ENCODE measurements at places on chromosomes 2 and 18. TPM values are rescaled to one million over a fixed set of nuclear protein-coding genes. Genes with fewer than 3 reads are reported as not detected.

DNA sequence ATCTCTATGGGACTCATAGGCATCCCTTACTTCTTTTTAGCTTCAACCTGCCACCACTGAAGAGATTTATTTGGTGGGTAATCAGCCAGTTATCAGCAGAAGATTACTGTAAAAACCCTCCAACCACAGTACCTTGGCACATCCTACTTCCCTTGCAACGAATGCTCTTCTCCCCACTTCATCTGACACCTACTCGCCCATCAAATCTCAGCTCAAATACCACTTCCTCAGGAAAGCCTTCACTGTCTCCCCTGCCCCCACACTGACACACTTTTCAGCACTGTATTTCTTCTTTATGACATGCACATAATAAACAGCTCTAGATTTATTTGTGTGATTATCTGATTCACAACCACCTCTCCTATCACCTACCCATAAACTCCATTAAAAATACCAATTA is 3.1 kb downstream of the KDSR start:
- DNase-seq, result peak; percentile 2
- peak overlapping the region; percentile 8 for H3K4me3 ChIP-seq
- peaks cover 25% of the 10 kb centered on the region for H3K36me3 ChIP-seq
- H3K27me3 ChIP-seq, result no peaks in the 10 kb centered on the region
- peaks cover 37% of the 10 kb centered on the region for H3K4me1 ChIP-seq
- peak overlapping the region; percentile 55 for H3K27ac ChIP-seq

- no peak overlapping the region for H3K27ac ChIP-seq
- no peak overlapping the region for H3K4me3 ChIP-seq
- DNase-seq, result no peak
- H3K36me3 ChIP-seq, result no peaks in the 10 kb centered on the region
- H3K27me3 ChIP-seq, result no peaks in the 10 kb centered on the region
Measured at GRCh38 chr2:133712369-133712768, 144.1 kb upstream of the NCKAP5 start.

- peaks cover 4% of the 10 kb centered on the region for H3K27me3 ChIP-seq
- H3K4me1 ChIP-seq, result no peaks in the 10 kb centered on the region
- no peak for DNase-seq
- H3K4me3 ChIP-seq, result no peak overlapping the region
Measured at GRCh38 chr2:151931030-151931611, 102.9 kb upstream of the ARL5A start.

DNA sequence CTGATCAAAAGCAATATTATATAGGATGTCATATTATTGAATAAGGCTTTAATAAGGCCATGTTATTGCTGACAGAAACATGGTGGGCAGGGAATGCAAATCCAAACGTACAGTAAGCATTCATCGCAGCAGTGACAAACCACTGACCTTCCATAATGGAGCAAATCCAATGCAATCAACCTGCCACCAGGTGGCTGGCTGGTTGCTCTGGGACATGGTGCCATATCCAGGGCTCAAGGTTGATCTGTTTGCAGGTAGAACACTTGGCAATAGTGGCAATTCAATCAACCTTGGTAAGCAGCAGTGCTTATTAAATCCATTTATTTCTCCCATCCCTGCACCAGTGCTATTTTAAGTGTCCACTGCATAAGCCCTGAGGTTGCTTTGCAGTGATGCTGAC is 75.4 kb downstream of the CERKL start:
- H3K27ac ChIP-seq, result no peak overlapping the region
- H3K36me3 ChIP-seq, result no peaks in the 10 kb centered on the region
- no peaks in the 10 kb centered on the region for H3K4me1 ChIP-seq
- DNase-seq, result no peak
- H3K4me3 ChIP-seq, result no peak overlapping the region
- peaks cover 10% of the 10 kb centered on the region for H3K27me3 ChIP-seq

GRCh38 chr2:52387937-52388590 is 1356.1 kb upstream of the NRXN1 start:
- no peaks in the 10 kb centered on the region for H3K27me3 ChIP-seq
- DNase-seq, result no peak
- H3K4me3 ChIP-seq, result no peak overlapping the region

GRCh38 chr18:55557211-55557610 is 30.8 kb downstream of the TCF4 start:
- DNase-seq, result no peak
- no peaks in the 10 kb centered on the region for H3K27me3 ChIP-seq
- H3K4me3 ChIP-seq, result no peak overlapping the region
- no peak overlapping the region for H3K27ac ChIP-seq

DNA sequence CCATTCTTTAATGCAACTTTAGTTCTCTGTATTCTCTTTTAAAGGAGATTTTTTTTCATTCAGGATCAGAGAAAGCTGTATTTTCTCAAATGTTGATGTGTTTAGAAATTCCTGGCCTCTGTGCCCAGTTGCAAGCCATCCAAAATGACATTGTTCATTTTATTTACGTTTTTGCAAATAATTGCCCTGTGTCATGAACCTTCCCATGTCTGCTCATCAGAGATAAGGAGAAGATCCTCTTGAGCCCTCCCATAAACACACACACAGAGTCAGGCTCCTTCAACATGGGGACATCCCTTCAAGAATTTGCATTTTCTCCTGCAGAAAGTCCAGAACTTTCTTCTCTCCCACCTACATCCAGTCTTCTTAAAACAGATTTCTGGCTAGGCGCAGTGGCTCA is 258.8 kb downstream of the GBX2 start:
- H3K36me3 ChIP-seq, result no peaks in the 10 kb centered on the region
- DNase-seq, result no peak
- H3K27me3 ChIP-seq, result no peaks in the 10 kb centered on the region
- no peaks in the 10 kb centered on the region for H3K4me1 ChIP-seq

- DNase-seq, result no peak
- H3K4me1 ChIP-seq, result no peaks in the 10 kb centered on the region
- no peaks in the 10 kb centered on the region for H3K36me3 ChIP-seq
- no peak overlapping the region for H3K4me3 ChIP-seq
- no peak overlapping the region for H3K27ac ChIP-seq
- no peaks in the 10 kb centered on the region for H3K27me3 ChIP-seq
Measured at GRCh38 chr2:172031536-172031935, 31.8 kb downstream of the METAP1D start.

GRCh38 chr2:8679567-8679826 is 2.4 kb upstream of the ID2 start:
- no peaks in the 10 kb centered on the region for H3K36me3 ChIP-seq
- no peak for DNase-seq

DNA sequence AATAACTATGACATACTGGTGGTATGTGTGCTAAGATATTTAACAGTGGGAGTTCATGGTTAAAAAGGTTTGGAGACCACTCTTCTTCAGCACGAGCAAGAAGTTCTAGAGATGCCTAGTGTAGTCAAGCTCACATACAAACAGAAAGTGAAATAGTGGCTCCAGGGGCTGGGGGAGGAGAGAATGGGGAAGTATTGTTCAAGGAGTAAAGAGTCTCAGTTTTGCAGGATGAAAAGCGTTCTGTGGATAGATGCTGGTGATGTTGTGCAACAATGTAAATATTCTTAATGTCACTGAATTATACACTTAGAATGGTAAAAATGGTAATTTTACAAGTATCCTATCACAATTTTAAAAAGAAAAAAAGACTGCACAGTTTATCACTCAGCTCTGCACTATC is 29.0 kb upstream of the EPAS1 start:
- H3K4me3 ChIP-seq, result no peak overlapping the region
- no peak for DNase-seq
- H3K36me3 ChIP-seq, result no peaks in the 10 kb centered on the region
- no peaks in the 10 kb centered on the region for H3K4me1 ChIP-seq

- no peaks in the 10 kb centered on the region for H3K27me3 ChIP-seq
- no peak overlapping the region for H3K4me3 ChIP-seq
- H3K4me1 ChIP-seq, result no peaks in the 10 kb centered on the region
- DNase-seq, result no peak
- H3K36me3 ChIP-seq, result peaks cover 12% of the 10 kb centered on the region
Measured at GRCh38 chr2:134274121-134274520, 20.2 kb downstream of the MGAT5 start.

- no peak overlapping the region for H3K27ac ChIP-seq
- H3K36me3 ChIP-seq, result no peaks in the 10 kb centered on the region
- DNase-seq, result no peak
Measured at GRCh38 chr2:180115269-180115668, 108.2 kb upstream of the CWC22 start.

DNA sequence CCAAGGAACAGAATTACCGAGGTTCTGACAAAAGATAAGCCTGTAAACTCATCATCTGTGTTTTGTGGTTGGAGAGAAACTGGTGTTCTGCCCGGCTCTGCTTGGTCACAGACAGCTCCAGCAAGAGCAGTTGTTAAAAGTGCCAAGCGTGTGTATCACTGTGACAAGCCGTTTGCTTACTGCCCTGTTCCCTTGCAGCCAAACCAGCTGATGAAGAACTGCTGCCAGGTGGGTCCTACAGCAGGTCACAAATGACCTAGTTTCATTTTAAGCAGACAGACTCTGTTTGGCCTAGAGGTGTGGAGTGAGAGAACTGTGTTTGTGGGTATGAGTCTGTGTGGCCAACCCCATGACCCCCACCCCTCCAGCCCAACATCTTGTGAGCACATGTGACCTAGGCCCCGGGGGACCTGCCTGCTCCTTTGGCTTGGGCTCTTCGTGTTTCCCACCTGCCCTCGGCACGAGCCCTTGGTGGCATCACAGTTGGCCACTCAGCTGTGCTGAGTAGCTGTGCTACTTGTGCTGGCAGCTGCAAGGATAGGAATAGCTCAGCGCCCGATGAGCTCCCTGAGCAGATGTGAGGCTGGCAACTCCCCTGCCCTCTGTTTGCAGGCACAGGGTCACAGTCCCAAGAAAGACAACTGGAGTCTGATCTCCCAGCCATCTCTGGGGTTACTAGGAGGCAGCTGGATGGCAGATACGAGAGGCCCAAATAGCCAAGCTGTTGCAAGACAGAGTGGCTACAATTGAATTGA is 9.7 kb downstream of the OXER1 start:
- no peaks in the 10 kb centered on the region for H3K4me1 ChIP-seq
- H3K27me3 ChIP-seq, result no peaks in the 10 kb centered on the region
- no peak overlapping the region for H3K4me3 ChIP-seq
- no peaks in the 10 kb centered on the region for H3K36me3 ChIP-seq
- H3K27ac ChIP-seq, result no peak overlapping the region

GRCh38 chr2:132607426-132608090 is 62.4 kb downstream of the LYPD1 start:
- H3K27ac ChIP-seq, result no peak overlapping the region
- DNase-seq, result no peak
- H3K4me3 ChIP-seq, result no peak overlapping the region
- H3K36me3 ChIP-seq, result no peaks in the 10 kb centered on the region
- no peaks in the 10 kb centered on the region for H3K4me1 ChIP-seq

GRCh38 chr2:240129311-240129710 is 6.8 kb downstream of the COPS9 start:
- H3K27me3 ChIP-seq, result no peaks in the 10 kb centered on the region
- DNase-seq, result no peak
- no peak overlapping the region for H3K4me3 ChIP-seq
- peaks cover 63% of the 10 kb centered on the region for H3K36me3 ChIP-seq
- H3K27ac ChIP-seq, result no peak overlapping the region

DNA sequence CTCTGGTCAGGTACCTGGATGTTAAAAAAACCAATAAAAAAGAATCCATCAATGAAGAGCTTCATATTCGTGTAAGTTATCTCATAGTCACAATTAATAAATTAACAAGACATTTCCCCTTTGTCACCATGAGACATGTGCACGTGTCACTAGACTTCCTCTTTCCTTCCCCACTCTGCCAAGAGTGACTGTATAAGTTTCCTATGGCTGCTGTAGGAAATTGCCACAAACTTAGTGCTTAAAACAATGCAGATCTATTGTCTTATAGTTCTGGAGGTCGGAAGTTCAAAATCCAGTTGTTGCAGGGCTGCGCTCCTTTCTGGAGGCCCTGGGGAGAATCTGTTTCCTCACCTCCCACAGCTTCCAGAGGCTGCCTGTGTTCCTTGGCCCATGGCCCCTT is 35.8 kb downstream of the SLC9A4 start:
- no peaks in the 10 kb centered on the region for H3K4me1 ChIP-seq
- H3K27ac ChIP-seq, result no peak overlapping the region
- H3K27me3 ChIP-seq, result peaks cover 16% of the 10 kb centered on the region
- DNase-seq, result no peak
- no peaks in the 10 kb centered on the region for H3K36me3 ChIP-seq
- H3K4me3 ChIP-seq, result no peak overlapping the region

DNA sequence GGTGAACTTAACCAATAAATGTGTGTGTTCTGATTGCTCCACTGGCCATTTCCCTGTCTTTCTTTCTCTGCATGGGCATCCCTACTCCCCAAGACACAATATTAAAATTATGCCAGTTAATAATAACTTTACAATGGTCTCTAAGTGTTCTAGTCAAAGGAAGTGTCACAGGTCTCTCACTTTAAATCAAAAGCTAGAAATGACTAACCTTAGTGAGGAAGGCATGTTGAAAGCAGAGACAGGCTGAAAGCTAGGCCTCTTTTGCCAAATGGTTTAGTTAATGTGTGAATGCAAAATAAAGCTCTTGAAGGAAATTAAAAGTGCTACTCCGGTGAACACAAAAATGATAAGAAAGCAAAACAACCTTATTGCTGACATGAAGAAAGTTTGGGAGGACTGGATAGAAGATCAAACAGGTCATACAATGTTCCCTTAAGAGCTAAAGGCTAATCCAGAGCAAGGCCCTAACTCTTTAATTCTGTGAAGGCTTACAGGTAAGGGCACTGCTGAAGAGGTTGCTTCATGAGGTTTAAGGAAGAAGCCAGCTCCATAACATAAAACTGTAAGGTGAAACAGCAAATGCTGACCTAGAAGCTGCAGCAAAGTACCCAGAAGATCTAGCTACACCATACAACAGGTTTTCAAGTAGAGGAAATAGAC is 44.0 kb upstream of the ARHGAP15 start:
- no peaks in the 10 kb centered on the region for H3K36me3 ChIP-seq
- peaks cover 20% of the 10 kb centered on the region for H3K4me1 ChIP-seq
- no peak overlapping the region for H3K4me3 ChIP-seq
- H3K27me3 ChIP-seq, result no peaks in the 10 kb centered on the region
- no peak overlapping the region for H3K27ac ChIP-seq

Gene FIGN
- not detected for total RNA-seq

Gene CHRNA1
- 0.25 TPM for total RNA-seq

Gene LRRC30
- not detected for total RNA-seq

Gene IL36A
- total RNA-seq, result not detected

Gene PIAS2
- total RNA-seq, result 33.6 TPM

Gene RSAD2
- 4.1 TPM for total RNA-seq

Gene FAHD2A
- 24.1 TPM for total RNA-seq

Gene HTR2B
- total RNA-seq, result 0.17 TPM

All from CD4-positive, CD25-positive, alpha-beta regulatory T cell (primary cell).